DMS53 (cell line): ENCODE measurements at places on chromosomes 2 and 18.

- DNase-seq = no peak
Observed at GRCh38 chr2:128451084-128452023, 132.7 kb upstream of the HS6ST1 start.

- DNase-seq = no peak
Observed at GRCh38 chr2:2875296-2875695, 502.3 kb downstream of the EIPR1 start.

DNA sequence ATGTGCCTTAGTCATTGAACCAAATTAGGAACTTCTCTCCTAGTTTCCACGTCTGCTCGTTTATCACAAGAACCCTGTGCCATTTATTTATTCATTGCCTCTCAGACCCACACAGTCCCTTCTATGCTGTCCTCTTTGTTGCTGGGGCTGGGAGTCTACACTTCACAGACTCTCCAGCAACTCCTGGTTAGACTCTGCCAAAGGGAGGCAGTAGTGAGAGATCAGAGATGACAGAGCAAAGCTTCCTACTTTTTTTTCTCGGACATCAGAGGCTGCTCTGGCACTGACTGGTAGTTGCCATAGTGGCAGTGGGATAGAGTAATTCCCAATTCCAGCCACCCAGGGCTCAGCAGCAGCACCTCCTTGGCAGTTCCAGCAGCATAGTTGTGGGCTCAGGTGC is 277.5 kb downstream of the BCL11A start:
- peak; percentile 6 for DNase-seq

- no peak for DNase-seq
Observed at GRCh38 chr2:168166902-168167510, 80.4 kb downstream of the STK39 start.

DNA sequence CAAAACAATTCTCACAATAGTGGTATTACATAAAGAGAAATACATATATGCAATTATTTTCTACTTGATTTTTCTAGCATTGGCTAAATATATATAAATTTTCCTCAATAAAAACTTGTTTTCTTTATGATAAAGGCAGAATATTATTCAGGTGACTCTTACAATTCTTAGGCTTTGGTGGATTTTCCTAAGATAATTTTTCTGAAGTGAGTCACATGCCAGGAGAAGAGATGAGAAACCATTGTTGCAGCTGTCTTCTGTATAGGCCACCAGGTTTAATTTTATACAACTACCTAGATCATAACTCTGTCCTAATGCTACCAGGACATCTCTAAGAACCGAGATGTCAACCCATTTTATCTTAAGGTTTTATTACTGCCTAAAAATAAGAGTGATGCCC is 552.4 kb upstream of the CDH2 start:
- no peak for DNase-seq

DNA sequence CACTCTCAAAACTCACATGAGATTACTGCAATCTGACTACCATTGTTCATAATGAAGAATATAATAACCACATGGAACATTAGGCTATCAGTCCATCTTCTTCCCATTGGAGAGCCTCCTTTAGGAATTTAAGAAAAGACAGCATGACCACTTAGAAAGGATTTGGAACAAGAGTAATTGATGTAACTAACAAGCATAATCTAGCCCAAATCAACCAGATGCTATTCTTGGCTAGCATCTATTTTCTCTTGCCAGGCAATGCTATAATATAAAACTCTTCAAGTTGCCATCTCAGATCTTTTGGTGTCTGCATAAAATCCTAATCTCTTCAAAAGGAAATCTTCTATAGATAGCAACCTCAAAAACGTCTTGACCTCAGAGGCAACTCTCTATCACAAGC is 152.0 kb upstream of the REG3G start:
- DNase-seq = no peak

DNA sequence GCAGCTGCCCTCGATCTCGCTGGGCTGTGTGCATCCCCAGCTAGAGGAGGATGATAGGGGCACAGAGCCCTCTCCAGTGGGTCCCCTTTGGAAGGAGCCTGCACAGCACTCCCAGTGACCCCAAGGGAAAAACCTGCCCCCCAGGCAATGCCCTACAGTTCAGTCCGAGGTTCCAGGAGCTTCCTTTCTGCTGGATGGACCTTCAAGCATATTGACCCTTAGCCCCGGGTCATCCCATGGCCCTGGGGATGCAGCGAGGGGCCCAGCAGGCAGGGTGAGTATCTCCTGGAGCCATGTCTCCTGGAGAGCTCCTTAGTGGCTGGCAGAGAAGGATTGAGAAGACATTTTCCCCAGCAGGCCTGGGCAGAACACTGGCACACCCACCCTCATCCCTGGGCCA is 45.4 kb upstream of the CTDP1 start:
- no peak for DNase-seq

DNA sequence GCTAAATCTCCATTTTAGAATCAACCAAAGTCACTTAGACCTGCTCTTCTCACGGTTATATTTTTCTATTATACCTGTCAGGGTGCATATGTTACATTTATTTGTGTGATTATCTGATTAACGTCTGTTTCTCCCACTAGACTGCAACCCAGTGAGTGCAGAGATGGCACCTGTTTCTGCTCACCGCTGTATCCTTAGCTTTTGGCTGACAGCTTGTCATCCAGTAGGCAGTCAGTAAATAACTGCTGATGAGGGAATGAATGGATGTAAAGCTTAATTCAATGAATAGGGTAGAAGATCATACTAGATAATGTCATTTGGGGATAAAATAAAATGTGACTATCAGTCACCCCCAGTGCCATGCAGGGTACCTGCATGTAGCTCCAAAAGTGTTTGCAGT is 6.9 kb upstream of the CHRNA1 start:
- no peak for DNase-seq

GRCh38 chr2:27664154-27664574 is 475 bp downstream of the SLC4A1AP start:
- DNase-seq = peak; percentile 39

DNA sequence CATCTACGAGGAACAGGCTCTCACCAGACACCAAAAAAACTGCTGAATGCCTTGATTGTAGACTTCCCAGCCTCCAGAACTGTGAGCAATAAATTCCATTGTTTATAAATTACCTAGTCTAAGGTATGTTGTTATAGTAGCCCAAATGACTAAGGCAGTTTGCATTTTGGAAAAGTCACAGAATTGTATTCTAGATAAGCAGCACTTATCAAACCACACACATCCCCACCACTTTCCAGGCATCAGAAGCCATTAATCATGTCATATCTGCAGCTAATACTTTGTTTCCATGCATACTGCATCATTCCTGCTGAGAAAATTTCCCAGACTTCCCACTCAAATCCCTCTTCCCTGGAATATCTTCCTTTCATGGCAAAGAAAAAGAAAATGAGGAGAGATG is 187.2 kb downstream of the INO80D start:
- no peak for DNase-seq

DNA sequence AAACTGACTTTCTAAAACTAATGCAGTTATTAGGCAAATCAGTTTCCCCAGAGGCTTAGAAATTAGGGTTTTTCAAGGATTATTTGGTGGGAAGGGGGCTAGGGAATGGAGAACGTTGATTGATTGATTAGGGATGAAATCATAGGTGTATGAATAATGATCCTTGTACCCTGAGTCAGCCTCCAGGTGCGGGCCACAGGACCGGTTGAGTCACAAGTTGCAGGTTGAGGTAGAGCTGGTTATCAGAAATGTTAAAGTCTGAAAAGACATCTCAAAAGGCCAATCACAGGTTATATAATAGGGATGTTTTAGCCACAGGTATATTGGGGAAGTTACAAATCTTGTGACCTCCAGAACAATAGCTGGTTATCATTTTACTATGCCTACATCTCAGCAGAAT is 341.8 kb upstream of the GULP1 start:
- DNase-seq = no peak

DNA sequence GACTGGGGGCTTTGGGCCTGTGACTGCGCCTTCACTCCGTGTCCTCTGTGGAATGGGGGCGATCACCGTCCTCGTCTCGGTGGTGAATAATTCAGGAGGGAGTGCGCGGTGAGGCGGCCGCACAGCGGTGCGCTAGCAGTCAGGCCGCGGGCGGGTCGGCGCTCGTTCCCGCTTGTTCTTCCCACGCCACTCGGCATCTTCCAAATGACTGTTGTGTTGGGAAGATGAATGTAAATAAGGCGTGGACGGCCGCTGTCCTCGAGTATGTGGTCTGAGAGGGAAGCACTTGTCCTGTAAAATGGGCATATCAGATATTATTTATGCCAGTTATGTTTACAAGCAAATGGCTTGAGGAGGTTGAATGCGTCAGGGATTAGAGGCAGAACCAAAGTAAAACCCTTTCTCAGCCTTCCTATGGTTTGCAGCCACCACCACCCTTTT is 608 bp upstream of the VPS4B start:
- peak; percentile 91 for DNase-seq

DNA sequence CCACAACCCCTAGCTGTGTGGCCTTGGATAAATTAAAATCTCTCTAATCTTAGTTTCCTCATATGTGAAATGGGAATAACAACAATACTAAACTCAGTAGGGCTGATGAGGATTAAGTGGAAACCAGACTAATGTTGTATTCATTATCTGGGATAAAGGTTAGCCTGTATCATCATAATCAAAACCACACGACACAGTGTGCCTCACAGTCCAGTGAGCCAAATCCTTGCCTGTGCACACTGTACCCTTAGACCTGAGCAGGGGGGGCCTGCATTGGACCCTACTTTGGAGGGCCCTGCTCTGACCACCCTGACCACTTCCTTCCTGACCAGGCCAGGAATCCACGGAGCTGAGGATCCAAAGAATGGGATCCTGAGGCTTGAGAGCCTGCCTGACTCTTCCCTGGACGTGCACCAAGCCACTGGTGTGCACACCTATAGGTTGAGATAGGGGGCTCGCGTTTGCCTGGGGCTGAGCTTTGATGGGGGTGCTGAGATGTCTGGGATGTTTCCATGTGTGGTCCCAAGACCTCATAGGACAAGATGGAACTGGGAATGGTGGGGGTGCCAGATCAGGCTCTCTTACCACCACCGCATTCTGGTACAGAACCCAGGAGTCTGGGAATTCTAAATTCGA is 69.7 kb downstream of the TGOLN2 start:
- DNase-seq = no peak

- DNase-seq = no peak
Observed at GRCh38 chr2:173941567-173941966, 23.6 kb downstream of the SP3 start.

- no peak for DNase-seq
Observed at GRCh38 chr2:105257981-105258380, 16.4 kb downstream of the GPR45 start.

DNA sequence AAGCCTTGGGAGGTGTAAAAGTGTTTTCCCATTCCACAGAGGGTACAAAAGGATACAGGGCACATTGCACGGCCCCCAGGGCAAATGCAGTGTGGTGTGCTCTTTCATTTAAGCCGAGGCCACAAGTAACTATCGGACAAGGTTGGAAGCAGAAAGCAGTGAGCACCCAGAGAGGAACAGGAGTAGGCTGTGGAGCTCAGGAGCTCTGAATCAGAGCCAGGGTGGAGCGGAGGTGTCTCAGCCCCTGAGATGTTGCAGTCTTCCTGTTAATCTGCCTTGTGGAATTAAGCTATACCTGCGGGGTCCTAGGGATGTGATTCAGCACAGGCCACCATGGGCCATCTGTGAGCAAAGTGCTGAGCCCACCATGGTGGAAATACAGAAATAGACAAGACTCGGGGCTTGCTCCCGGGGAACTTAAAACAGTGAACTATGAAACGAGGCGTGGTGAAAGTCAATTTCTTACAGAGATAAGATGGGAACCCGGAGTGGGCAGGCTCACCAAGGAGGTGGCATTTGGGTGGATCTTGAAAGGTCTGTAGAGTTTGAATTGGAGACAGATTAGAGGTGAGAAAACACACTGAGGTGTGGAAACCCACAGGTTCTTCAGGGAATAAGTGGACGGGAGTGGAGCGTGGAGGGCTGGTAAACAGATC is 44.0 kb downstream of the ASAP2 start:
- DNase-seq = no peak

- DNase-seq = no peak
Observed at GRCh38 chr2:74079522-74080341, 68.0 kb downstream of the BOLA3 start.

DNA sequence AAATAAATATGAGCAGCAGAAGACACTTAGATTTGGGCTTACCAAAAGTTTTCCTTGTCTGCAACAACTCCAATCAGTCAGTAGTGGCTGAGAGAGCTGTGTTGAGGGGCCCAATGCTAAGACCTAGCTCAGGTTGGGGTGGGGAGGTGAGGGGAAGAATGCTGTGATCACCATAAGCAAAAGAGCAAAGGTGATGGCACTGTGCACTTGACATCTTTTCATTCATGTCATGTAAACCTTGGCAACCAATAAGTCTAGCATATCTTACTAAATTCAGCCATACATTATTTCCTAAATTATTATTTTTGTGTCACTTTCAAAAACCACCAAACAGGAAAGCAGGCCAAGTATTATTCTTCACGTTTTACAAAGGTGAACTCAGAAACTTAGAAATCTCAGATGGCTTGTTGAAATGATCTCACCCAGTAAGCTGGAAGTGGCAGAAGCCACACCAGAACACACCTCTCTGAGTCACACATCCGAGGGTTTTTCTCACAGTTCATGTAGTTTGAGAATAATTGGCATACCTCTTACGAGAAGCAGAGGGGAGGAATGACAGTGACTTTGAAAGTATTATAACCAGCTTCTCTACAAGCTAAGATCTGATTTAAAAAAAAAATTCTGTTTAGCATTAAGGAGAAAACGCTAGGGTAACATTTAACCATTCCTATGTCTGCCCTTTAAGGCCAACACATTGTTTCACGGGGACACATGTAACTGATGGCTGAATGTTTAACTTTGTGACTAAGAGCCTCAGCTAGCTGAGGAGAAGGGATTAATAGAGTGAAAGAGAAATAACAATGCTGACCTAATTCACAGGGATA is 43.3 kb upstream of the SETBP1 start:
- DNase-seq = peak; percentile 48

DNA sequence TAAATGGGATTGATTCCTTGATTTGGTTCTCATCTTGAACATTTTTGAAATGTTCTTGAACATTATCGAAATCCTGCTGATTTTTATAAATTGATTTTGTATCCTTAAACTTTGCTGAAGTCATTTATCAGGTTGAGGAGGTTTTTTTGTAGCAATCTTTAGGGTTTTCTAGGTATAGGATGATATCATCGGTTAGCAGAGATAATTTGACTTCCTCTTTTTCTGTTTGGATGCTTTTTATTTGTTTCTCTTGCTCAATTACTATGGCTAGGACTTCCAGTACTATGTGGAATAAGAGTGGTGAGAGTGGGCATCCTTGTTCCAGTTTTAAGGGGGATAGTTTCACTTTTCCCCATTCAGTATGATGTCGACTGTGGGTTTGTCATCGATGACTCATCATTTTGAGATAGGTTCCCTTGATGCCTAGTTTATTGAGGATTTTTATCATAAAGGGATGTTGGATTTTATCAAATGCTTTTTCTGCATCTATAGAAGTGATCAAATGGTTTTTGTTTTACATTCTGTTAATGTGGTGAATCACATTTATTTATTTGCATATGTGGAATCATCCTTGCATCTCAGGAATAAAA is 201.5 kb upstream of the ZSWIM2 start:
- peak; percentile 40 for DNase-seq
